ENCODE measurements at places on chromosomes 16 and 17.

DNA sequence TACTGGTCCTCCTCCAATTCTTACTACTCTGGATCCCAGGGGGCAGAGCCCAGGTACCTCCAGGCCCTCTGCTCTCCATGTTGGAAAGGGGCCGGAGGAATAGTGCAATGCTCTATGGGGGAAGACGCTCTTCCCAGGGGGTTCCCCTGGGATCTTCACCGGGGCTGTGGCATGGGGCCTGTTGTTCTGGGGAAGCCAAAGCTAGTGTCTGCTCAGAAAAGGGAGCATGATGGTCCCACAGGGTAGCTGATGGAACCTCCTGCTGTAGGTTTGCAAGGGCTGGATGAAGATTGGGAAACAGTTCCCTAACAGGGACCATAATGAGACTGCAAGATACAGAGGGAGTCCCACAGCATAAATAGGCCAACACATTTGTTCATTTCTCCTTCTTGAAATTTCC, 114.7 kb downstream of the IRX5 start:
- no peak for DNase-seq

GRCh38 chr17:1134634-1135324, 45.0 kb downstream of the ABR start:
- DNase-seq, result no peak

DNA sequence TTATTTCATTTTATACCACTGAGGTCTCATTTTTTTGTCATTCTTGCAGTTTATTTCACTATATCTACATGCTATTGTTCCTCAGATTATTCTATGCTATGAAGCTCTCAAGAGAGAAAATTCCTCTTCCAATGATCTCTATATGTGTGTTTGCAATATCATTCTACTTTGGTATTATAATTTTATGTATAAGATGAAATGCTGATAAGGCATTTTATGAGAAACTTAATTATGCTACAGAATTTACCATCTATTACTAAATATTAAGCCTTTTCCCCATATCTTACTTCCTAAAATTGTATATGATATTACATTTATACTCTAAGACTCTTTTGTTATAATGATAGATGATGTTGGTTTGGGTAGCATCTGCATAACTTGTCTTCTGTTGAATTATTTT, 765.5 kb downstream of the KCNJ2 start:
- DNase-seq, result no peak

GRCh38 chr16:13270602-13271001, 369.2 kb downstream of the SHISA9 start:
- no peak for DNase-seq

DNA sequence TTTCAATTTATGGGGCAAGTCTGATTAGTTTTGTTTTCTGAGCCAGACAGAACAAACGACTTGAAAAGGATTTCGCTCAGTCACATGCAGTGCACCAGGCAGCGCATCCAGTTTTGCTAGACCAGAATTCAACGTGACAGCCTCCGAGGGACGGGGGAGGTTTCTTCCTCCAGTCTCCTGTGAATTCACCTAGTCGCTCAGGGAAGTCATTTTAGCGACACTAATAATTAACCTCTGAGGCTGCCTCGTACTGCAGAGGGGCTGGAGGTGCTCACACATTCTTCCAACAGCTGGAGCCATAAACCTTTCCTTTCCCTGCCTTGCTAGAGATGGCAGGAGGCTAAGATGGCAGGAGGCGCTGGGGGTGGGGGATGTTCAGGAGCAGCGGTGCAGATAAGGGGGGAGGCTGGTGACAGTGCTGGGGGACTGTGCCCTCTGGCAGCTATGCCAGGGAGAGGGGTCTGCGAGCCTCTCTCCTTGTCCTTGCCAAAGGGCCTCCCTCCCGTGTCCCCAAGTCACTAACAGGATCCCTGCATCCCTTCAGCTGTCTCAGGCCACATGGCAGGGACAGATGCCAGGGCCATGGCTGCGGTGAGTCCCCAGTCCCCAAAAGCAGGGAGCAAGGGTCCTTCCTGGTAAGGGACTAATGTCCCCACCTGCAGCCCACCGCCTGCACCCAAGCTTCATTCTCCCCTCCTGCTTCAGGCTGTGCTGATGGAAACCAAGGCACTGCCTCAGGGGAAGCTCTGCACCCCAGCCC, 24.0 kb downstream of the MXRA7 start:
- DNase-seq, result no peak

DNA sequence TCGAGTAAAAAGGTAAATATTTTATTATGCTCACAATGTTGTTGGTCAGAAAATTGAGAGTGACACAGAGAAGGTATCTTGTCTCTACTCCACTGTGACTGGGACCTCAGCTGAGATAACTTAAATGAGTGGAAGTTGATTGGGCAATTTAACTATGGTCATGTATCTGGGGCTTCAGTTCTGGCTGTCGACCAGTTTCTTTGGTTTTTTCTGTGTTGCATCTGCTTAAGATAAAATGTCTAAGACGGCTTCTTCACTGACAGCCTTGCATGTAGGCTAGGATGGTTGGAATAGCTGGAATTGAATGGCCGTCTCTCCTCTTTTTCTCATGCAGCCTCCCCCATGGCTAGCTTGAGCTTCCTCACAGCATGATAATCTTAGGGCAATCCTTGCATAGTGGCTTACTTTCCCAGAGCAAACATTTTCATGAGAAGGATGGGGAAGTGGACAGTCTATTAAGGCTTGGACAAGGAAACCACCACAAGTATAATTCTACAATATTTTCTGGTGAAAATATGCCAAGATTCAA, 433.7 kb downstream of the KIF2B start:
- no peak for DNase-seq

- no peak for DNase-seq
Observed at GRCh38 chr17:82502207-82502606, 17.3 kb upstream of the FOXK2 start.

GRCh38 chr16:18832006-18832405, 30.7 kb upstream of the ARL6IP1 start:
- no peak for DNase-seq

- peak; percentile 28 for DNase-seq
Observed at GRCh38 chr16:25060920-25061319, 45.8 kb upstream of the ARHGAP17 start.

- DNase-seq, result no peak
Observed at GRCh38 chr17:11608396-11608795, 10.1 kb downstream of the DNAH9 start.

DNA sequence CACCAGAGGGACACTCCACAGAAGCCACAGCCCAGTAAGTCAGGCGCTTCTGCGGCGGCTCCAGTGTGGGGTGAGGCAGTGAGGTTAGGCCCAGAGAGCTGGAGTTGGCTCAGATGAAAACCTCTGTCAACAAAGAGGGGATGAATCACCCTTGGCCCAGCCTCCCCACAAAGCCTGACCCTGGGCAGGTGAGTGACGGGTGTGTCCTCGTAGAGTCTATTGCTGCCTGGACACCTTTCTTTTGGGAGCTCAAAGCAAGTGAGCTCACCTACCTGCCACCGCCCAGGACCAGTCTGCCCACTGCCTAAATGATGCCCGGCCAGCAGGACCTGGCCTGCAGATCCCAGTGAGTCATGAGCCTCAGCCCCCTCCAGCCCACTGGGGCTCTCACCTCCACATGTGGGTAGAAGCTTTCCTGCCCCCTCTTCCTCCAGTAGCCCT, 24.9 kb upstream of the DBNDD1 start:
- DNase-seq, result no peak

- DNase-seq, result no peak
Observed at GRCh38 chr17:51842763-51843162, 315.8 kb downstream of the CA10 start.

- no peak for DNase-seq
Observed at GRCh38 chr17:20092973-20093626, 83.9 kb downstream of the SPECC1 start.

DNA sequence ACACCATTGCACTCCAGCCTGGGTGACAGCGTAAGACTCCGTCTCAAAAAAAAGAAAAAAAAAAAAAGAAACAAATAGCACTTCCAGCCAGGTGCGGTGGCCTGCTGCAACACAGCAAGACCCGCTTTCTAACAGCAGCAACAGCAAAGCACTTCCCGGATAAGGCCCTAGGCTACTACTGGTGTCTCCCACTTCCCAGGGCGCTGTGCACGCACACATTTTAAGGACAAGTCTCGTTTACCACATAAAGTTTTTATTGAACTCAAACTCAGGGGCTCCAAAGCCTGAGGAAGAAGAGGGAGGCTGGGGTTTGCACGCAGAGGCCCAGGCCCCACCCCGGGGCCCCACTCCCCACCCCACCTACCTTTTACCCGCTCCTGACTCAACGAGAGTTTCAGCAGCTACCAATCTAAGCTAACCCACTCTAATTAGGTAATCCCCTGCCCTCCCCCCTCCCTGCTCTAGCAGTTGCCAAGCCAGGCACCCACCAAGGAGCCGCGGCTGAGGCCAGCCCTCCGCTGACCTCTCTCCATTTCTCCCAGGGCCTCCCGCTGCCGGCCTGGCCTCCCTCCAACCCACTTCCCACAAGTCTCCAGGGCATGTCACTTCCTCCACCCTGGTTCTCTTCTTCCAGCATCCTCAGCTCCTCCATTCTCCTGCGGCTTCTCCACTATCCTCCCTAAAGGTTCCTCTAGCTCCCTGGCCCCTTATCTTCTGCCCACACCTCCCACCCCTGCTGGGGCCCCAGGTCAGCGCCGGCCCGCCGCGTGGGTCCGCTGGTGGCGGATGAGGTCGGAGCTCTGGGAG, 2.4 kb downstream of the ZNF768 start:
- no peak for DNase-seq

DNA sequence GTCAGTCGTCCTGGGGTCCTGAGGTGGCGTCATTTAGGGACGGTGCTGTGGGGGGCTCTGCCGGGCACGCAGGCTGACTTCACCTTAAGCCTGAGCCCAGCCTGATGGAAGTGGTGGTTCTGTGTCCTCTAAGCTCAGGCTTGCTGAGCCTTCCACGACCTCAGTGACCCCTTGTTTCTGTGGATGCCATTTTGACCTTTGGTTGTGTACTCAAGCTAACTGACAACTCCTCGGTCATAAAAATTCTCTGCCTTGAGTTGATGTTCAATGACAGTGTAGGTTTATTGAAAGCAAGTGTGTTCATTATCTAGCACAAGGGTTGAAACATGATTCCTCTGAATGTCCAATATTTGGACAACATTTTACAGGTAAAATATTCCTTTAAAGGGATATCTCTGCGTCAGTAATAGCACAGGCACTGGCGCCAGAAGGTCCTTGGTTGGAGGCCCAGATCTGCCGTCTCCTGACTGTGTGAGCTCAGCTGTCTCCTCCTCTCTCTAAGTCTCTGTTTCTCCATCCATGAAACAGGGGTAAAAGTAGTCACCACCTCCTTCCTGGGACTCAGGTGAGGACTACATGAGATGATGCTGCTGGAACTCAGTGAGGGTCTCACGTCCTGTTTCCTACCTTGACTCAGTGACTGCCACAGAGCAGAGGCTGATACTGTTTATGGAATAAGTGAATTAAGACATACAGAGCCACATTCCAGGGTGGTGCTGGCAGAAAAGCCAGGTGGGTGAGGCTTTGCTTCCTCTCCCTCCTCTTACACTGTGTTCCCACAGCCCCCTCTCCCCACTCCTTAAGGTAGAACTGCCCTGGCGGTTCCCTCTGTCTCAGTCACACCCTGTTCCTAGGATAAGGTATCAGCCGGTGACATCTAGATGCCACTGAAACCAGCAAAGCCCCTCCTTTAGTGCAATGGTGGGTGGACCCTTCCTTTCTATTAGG, 75.7 kb downstream of the IRF8 start:
- DNase-seq, result no peak

- DNase-seq, result no peak
Observed at GRCh38 chr17:13503526-13503925, 98.2 kb downstream of the HS3ST3A1 start.

- no peak for DNase-seq
Observed at GRCh38 chr17:63505341-63505740, 17.8 kb upstream of the KCNH6 start.

GRCh38 chr16:30659507-30660423, 1.5 kb downstream of the FBRS start:
- peak; percentile 50 for DNase-seq

DNA sequence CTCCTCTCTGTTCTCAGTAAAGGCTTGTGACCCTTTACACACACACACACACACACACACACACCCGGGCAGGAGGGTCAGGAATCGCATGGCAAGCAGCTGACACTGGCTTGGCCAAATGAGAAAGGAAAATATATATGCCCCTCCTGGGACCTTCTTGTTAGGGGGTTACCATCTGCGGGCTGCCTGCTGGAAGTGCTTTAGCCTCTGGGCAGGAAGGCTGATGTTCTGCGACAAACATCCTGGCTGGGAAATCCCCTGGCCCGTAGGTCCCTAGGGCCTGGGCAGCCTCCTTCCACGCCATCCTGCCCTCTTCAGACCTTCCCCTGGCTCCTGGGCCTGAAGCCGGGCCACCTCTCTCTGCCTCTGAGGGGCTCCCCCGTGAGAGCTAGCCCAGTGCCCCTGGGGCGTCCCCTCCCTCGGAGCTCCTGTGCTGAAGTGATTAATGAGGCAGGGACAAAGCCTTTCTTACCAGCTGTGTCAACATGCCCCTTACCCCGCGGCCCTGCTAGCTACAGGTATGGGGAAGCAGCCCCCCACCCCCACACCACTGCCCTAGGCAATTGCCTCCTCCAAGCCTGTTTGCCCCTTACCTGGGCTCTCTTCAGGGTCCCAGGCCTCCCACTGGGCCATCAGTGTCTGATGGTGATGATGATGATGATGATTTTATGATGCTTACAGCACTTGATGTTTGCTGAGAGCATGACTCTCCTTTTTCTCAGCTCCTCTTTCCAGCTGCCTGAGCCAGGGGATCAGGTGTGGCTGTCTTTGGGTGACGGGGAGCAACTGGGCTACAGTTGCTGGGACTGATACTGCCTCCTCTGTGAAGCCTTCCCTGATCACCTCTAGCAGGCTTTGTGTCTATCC, 32.8 kb upstream of the ETV4 start:
- DNase-seq, result no peak

DNA sequence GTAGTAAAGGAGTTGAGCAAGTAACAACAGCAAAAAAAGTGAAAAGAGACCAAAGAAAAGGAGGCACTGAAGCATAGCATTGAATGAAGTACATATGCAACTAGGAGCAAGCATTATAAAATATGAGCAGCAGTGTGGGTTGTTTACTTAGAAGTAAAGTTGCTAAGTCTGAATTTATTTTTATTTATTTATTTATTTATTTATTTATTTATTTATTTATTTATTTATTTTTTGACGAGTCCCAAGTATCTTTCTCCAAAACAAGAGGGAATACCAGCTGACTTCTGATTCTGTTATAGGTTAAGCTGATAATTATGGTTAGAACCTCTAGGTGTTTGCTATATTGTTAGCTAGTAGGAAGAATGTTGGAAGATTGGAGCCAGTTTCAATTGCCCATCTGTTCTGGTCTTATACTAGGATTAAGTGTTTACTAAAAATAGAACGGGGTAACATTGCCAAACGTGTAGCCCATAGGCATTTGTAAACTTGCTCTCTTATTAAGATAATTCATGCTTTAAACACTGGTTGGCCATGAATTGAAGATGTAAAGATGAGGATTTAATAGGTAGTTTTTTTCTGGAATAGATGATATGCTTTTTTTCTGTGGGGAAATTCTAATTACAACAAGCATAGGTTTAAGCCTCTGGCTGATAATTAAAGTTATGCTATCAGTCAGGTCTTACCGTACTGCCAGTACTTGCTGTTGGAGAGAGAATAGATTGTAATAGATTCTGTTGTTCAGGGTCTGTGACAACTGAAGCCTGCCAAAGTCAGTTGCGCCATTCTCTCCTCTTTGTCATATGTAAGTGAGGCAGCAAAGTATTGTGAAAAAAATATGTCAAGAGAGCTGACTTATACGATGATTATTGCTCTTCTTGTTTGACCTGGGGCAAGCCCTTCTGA, 66.7 kb downstream of the PPM1E start:
- no peak for DNase-seq

GRCh38 chr17:51913491-51914205, 244.9 kb downstream of the CA10 start:
- DNase-seq, result no peak

- no peak for DNase-seq
Observed at GRCh38 chr17:6140188-6140587, 70.0 kb downstream of the WSCD1 start.
